ENCODE measurements at places on chromosomes 12 and 14. TPM values are rescaled to one million over a fixed set of nuclear protein-coding genes. Genes with fewer than 3 reads are reported as not detected.

GRCh38 chr12:49702009-49702408 is 5.2 kb downstream of the FMNL3 start:
- peak; percentile 24 for DNase-seq

- no peak for DNase-seq
These were observed 140.1 kb upstream of the PARP11 start for GRCh38 chr12:4012977-4013968.

- DNase-seq = peak; percentile 27
These were observed 20.9 kb downstream of the SYNE3 start for GRCh38 chr14:95495538-95496025.

- no peak for DNase-seq
These were observed 22.6 kb upstream of the DRAM1 start for GRCh38 chr12:101854747-101855146.

DNA sequence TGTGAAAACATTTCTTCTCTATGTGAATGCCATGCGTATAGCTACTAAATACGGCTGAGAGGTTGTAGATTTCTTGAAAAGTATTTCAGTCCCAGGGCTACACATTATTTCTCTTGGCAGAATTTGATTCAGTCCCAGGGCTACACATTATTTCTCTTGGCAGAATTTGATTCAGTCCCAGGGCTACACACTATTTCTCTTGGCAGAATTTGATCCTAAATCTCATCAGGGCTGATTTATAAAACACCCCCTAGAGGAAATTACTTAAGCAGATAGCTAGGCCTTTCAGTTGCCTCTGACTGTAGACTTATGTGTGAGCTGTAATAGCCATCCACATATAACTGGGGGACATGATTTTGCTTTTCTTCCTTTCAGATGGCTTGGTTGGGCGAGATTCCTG is 50.4 kb downstream of the AK7 start:
- no peak for DNase-seq

GRCh38 chr12:25320123-25321006 is 69.6 kb upstream of the KRAS start:
- DNase-seq = no peak

DNA sequence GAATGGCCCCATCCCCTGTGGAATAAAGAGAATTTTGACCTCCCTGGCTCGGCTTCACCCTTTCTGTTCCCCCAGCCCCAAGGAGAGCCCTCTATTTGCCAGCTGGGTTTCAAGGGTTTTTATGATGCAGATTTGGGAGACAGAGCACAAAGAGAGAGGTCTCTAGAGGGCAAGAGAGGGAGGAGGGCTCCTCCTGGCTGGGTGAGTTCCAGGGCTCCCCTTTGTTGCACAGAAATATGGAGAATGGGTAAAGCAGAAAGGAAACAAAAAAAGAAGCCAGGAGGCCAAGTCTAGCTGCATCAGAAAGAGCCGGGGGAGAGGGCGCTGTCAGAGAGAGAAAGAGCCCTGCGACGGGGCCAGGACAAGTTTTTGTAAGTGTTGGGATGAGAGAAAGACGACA is 319.6 kb upstream of the RTL1 start:
- no peak for DNase-seq

GRCh38 chr14:100234511-100234910 is 4.4 kb upstream of the YY1 start:
- no peak for DNase-seq

DNA sequence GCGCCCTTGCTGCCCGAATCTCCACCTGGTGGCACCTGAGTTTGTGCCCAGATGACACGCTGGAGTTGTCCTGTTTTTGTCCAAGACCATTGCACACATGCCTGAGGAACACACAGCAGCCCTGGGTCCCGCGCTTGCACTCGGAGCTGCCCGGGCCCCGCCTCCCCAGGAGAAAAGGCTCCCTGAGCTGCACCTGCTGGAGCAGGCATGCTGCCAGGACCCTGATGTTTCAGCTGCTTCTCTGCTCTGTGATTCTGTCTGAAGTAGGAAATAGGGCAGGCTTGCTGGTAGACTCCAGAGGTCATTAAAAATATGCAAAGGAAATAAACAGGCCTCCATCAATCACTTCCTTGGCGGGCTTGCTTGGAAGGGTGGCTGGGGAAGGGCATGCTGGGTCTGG is 271.6 kb downstream of the CACNA1C start:
- peak; percentile 54 for DNase-seq

DNA sequence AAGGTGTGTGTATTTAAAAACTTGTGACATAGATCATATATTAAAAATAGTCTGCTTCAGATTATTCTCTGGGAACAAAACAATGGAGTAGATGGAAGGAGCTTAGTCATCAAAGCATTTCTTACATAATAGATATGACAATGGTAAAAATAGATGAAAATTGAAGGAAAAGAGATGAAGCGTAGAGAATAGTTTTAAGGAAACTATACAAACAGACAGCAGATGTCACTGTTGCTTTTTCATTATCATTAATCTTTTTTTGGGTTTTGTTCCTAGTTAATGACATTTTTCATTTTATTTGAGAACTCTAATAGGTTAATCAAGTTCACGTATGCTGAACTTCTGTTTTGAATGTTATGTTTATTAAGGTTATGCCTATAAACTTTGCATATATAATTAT is 149.2 kb upstream of the FBXO33 start:
- no peak for DNase-seq

DNA sequence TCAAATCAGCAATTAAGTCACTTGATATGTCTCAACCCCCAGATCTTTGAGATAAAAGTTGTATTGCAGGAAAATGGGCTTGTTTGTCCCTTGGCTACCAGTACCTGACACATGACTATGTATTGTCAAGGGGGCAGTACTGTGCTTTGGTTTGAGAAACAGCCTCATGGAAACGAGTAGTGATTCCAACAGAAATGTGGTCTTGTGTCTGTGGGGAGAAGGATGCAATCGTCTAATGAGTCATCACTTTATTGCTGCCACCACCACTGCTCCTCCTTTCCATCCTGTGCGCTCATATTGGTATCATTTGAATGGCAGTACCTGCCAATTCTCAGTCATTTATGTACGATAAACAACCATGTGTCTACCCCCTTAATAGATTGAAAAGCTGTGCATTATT is 72.8 kb upstream of the ARHGAP5 start:
- DNase-seq = no peak

GRCh38 chr12:93221841-93222240 is 155.9 kb upstream of the NUDT4 start:
- DNase-seq = no peak

DNA sequence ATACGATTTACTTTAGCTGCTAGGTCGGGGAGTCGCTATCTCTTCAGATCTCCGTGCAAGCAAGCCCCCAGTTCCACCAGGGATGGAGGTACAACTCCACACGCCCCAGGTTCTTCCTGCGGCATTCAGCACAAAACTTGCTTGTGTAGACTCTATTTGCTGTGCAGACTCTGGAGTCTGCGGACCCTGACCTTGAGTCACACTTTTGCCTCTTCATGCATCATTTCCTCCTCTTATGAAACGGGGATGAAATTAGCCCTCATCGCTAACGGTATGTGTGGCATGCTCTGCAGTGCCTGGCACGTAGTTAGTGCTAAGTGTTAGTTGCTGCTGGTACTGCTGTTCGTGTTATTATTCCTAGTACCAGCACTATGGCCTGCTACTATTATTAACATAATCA is 84.4 kb downstream of the TMEM132D start:
- no peak for DNase-seq

GRCh38 chr12:109258607-109259544 is 50.2 kb downstream of the FOXN4 start:
- peak; percentile 72 for DNase-seq

- peak; percentile 28 for DNase-seq
These were observed 224.3 kb upstream of the ATP2B1 start for GRCh38 chr12:89932954-89933353.

GRCh38 chr12:77163074-77164038 is 98.0 kb upstream of the E2F7 start:
- no peak for DNase-seq

GRCh38 chr14:94844593-94845152 is 74.8 kb upstream of the GSC start:
- no peak for DNase-seq

- DNase-seq = no peak
These were observed 3.6 kb downstream of the MGAT2 start for GRCh38 chr14:49623941-49624839.

DNA sequence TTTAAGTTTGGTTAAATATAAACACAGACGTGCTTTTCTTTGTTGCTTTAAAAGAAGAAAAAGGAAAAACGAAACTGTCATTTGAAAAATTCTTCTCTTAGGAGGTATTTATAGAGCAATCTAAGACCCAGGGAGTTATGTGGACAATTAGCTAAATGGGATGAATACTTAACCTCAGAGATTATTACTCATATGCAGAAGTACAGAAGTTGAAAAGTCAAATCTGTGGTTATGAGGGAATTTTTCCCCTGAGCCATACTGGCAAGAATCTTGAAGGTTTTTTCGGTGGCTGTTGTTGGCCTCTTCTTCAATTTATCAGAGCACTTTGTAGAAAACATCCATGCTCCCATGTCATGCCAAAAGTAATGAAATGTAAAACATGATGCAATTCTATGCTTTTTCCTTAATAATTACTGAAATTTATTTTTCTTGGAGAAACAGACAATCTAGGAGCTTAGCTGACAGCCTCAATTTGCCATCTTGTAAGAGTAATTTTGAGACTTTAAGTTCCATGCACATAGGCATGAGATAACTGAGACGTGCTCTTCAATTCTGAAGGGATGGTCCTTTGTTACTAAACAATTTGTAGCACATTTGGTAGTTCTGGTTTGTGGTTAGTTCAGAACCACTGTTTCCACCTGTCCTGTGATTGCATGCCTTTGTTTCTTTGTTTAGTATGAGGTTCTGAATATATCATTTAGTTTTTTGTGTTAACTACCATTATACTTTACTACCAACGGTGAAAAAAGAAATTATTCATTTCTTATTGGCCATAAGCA is 126.6 kb downstream of the BCAT1 start:
- DNase-seq = no peak

DNA sequence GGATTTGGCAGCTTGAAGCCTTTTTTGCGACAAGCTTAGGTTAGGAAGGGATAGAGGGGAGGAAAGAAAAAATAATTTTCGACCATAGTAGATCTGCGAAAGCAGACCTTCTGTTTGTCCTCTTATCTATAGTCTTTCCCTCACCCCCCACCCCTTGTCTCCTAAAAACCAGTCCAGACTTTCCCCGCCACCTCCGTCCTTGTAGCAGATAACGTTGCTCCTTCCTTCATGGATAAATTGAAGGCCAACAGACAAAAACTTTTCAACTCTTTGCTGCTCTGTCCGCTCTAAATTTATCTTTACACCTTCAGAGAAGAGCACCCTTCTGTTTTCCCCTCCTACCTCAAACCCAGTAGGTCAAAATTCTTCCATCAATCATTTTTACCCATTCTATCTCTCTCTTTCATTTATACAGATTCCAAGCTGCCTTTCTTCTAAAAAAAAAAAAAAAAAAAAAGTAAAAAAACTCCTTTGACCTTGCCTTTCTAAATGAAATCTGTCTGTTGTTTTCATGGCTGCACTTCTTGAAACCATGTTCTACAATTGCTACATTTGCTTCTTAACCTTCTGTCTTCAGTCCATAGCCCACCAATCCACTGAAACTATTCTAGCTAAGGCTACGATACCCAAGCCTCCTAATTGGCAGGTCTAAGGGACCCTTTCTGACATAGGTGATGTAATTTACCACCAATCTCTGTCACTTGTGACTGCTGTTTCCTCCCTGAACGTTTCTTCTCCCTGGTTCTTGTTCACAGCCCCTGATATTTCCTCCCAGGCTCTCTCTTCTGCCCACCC is 11.1 kb upstream of the NEMF start:
- no peak for DNase-seq

DNA sequence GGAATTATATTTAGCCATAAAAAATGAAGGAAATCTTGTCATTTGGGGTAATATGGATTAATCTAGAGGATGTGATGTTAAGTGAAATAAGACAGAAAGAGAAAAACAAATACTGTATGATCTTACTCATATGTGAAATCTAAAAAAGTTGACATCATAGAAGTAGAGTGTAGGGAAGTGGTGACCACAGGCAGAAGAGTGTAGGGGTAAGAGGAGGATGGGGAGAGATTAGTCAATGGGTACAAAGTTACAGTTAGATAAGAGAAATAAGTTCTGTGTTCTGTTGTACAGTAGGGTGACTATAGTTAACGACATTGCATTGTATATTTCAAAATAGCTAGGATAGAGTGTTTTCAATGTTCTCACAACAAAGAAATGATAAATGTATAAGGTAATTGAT is 87.0 kb downstream of the TSHR start:
- no peak for DNase-seq

- DNase-seq = peak; percentile 1
These were observed 76.1 kb downstream of the TSHR start for GRCh38 chr14:81031488-81031887.

- no peak for DNase-seq
These were observed 207.0 kb downstream of the NAV3 start for GRCh38 chr12:78037707-78038106.

GRCh38 chr12:70157099-70157498 is 86.1 kb upstream of the CNOT2 start:
- DNase-seq = no peak

DNA sequence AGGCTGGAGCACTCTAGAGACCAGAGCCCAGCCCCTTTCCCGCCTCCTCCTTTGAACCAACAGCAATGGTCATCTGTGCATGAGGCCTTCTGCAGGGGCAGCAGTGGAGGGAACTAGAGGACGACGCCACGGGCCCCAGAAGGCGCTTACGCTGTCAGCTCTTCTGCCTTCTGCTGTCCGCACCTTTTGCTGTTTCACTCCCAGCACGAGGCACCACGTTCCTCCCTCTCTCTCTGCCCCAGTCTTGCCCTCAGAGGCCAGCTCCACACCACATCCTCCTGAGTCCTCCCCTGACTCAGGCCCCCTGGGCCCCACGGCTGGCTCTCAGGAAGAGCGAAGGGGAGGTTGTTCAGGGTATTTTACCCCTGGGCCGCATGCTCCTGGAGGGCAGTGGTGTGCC is 15.5 kb downstream of the MMAB start:
- no peak for DNase-seq

The OR6S1 gene
- not detected for total RNA-seq

The ANG gene
- 0.49 TPM for total RNA-seq

The PLEKHA5 gene
- 19.3 TPM for total RNA-seq

The OS9 gene
- total RNA-seq = 1,701 TPM

The RNASE3 gene
- total RNA-seq = not detected

The NANOG gene
- total RNA-seq = not detected

The CATSPERB gene
- not detected for total RNA-seq

The PTPRB gene
- total RNA-seq = 0.02 TPM

The SPIC gene
- total RNA-seq = not detected

The RHOJ gene
- total RNA-seq = 3.1 TPM

The BHLHE41 gene
- total RNA-seq = 4.1 TPM

The PTPRR gene
- total RNA-seq = 0.94 TPM

The DIP2B gene
- total RNA-seq = 37.1 TPM

The SERPINA9 gene
- total RNA-seq = not detected

The TAS2R19 gene
- total RNA-seq = 2.5 TPM

The RNF10 gene
- 48.5 TPM for total RNA-seq

All from SJCRH30 (cell line).